ENCODE measurements at places on chromosomes 2 and 18.

DNA sequence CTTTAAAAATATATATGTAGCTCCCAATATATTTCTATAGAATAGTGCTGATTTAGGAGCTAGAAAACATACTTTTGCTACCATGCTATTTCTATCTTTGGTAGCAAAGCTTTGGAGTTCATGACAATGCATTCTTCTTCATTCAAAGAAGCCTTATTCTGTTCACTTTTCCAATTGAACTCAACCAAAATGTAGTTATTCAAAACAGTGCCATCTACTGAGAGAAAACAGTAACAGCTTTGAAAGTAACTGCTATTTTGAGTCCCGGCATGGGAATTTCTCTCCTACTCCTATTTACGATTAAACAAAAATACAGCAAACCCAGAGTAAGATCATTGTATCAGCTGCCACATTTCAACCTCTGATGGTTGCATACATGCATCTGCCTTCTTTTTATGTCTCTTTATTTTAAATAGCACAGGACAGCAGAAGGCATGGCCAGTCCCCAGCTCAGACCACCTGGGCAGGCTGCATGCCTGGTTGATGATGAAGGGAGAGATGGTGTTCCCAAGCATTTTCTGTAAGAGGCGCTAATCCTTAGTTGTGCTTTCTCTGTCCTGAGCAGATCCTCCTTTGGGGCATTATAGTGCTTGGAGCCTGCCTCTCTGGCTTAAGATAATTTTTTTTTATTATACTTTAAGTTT, 69.7 kb upstream of the SULT1C3 start:
- no peak for DNase-seq

- DNase-seq = no peak
Observed at GRCh38 chr2:238847419-238847801, 475 bp upstream of the TWIST2 start.

DNA sequence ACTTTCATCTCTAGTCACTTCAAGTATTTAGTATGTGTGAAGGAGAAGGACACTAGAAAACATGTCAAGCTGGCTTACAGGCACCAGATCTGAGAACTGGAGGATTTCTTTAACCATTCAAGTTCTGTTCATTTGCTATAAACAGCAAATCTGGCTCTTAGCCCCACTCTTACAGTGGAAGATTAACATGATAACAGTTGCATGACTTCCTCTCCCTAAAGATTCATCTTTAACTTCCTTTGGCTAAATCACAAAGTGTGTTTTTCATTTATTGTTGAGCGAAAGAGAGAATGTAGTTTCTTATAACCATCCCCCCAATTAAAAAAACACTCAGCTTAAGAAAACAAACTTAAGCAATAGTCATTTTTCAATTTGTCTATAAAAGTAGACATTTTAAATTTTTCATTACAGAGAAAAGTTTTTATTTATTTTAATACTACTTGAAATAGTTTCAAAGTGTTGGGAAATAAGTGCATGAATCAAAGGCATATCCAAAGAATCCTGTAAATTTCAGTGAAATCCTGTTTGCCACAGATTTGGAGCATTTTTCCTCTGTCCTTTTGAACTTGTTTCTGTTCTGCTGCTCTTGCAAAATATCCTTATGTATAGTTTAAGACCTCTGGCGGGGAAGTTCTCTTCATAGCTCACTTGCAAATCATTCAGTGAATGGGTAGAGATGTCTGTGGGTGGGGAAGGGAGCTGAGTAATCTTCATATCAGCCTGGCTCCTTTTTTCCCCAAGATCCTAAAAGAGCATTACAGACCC, 241.0 kb upstream of the RBBP8 start:
- no peak for DNase-seq

GRCh38 chr2:25380023-25380422, 38.3 kb upstream of the DNMT3A start:
- no peak for DNase-seq

DNA sequence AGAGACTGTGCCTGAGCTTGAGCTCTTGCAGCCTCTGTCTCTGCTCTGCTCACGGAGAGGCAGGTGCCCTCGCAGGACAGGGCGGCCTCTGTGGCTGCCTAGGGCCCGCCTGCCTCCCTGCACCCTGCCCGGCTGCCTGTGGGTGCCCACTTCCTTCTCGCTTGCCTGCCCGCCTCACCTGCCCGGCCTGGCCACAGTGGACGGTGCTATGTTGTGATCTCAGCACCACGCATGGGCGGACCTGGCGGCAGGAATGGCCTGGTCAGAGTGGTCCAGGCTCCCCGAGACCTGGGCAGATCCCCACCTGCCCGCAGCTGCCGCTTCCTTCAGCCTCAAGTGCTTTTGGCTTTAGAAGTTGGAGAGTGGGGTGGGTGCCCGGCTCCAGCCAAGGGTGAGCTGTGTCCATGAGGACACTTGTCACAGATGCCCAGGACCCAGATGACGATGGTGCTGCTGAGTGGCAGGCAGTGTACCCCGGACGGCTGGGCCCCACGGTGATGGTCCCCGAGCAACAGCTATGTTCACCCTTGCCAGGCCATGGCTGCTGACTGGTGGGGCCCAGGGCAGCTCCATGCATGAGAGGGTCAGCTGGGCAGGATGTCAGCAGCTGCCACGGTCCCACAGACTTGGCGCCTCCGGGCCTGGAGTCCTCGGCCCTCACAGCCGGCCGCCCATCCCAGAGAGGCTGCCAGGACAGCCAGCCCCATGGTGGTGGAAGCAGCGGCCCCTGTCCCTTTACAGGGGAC, 25.3 kb downstream of the RTP5 start:
- no peak for DNase-seq

GRCh38 chr2:188295067-188295685, 3.5 kb downstream of the GULP1 start:
- no peak for DNase-seq

- no peak for DNase-seq
Observed at GRCh38 chr2:150256736-150257135, 230.7 kb downstream of the RND3 start.

GRCh38 chr2:135913727-135914365, 37.6 kb upstream of the MCM6 start:
- no peak for DNase-seq

GRCh38 chr18:2354292-2354691, 217.0 kb downstream of the METTL4 start:
- no peak for DNase-seq

GRCh38 chr2:2662847-2663356, 331.8 kb upstream of the MYT1L start:
- DNase-seq = no peak

- peak; percentile 65 for DNase-seq
Observed at GRCh38 chr2:36597532-36598377, at the start of gene FEZ2. FEZ2 (minus strand) TSS chr2:36598168; CDS start chr2:36598142, 26 bp downstream.

- peak; percentile 95 for DNase-seq
Observed at GRCh38 chr2:85772019-85772745, 18.4 kb downstream of the ATOH8 start.

DNA sequence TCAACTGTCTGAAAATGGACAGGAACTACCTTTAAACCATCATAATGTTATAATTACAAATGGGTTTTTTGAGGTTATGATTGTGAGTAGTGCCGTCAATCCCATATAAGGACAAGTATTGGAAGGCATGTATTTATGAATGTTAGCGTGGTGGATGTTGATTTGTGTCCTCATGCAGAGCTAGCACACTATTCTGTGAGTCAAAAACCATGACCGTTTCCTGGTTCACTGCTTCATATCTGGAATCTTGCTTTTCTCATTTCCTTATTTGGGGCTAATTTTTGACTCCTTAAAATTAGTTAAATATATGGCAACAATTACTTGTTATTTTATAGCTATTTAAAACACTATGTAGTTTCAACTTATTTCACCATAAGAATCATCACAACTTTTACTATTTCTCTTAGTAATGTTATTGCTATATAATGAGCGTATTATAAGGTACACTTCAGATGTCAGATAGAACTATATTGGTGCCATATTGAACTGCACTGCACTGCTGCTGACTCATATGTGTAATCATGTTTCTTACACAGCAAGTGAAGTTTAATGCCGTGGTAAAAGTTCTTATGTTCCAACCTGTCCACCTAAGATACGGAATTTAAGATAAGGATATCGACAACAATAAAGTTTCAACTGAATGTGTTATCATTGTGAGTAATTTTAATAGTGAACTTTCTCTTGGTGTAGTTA, 192.8 kb downstream of the PTGR3 start:
- no peak for DNase-seq
